ENCODE measurements at places on chromosomes 3 and 15.

DNA sequence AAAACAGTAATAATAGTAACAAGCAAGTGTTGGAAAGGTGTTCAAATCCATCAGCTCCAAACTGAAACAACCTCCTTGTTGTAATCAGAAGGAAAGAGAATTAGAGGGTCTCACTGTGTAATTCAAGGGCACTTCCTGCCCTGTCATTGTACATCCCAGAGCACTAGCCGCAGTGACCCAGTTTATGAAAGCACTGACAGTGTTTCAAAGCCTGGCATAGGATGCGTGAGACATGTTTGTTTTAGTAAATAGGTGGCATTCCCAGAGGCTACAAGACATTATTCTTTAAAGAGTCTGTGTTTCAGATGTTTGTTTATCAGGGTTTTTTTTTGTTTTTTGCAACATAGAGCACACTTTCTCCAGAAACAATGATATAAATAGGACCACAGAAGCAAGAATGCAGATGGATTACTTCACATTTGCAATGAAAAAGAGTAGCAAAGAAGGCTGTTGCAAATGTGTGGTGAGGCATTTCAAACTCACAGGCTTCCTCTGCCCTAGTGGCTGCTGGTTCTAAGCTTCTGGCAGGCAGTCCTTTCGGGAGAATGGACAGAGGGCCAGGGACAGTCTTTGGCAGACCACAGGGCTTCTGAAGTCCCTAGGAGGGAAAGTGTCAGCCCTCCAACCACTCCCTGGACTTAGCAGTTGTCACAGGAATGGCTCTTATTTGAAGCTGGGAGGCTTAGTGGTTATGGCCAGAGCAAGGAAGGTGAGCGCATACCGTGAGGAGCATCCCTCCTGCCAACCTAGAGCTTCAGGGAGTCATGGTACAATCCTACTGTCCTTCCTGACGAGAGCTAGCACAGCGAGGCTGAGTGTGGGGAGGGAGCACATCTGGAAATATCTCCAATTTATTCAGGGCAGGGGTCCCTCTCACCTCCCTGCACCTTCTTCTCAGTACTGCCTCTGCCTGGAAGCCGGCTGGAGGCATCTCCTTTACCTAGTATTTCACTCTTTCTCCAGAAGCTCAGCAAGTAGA is 31.4 kb upstream of the TIPARP start:
- DNase-seq: peak; percentile 60

DNA sequence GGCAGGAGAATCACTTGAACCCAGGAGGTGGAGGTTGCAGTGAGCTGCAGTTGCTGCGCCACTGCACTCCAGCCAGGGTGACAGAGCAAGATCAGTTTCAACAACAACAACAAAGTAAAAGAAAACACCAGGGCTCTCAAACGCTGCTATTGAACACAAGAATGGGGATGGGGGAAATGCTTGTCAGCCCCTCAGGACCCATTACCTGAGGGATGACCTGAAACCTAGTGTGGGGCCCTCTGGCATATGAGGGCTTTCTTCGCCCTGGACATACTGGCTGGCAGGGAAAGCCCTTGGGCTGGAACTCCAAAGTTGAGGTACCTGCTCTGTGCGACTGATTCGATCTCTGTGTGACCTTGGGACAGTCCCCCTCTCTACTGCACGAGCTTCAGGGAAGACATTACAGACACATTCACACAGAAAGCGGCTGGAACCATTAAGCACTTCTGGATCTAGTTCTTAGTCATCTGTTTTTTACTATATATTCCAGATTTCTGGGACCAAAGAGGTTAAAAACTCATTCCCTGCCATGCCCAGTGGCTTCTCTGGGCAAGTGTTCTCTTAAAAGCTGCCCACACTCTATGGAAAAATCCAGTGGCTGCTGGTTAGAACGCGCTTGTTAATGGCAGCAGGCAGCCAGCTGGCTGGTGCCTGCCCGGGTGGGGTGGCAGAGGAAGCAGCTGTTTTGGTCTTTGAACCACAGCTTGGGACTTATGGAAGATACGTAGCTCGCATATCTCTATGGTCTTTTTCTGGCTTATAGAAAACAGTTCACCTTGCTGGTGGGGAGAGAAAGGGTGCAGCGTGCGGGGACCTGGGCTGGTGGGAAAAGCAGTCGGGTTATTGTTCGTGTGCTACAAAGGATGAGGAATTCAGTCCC is 57.2 kb downstream of the ATP1B3 start:
- peak; percentile 41 for DNase-seq

DNA sequence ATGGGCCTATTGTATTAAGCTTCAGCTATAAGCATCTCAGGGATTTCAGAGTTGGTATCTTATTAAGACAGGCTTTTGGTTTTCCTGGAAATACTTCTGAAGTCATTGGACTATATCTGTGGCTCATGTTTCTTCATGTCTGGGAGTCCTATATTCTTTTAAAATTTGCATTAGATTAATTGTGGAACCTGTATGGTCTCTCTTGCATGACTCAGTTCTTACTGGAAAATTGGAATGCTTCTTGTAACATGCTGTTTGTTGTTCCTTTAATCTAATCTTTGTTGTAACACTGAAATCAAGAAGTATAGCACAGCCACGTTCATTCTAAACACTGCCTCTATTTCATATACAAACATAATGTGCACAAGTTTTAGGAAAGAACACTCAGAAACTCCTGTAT is 208.1 kb downstream of the RBMS3 start:
- DNase-seq: no peak

GRCh38 chr15:89335298-89336041 is 846 bp upstream of the POLG start:
- DNase-seq: no peak

DNA sequence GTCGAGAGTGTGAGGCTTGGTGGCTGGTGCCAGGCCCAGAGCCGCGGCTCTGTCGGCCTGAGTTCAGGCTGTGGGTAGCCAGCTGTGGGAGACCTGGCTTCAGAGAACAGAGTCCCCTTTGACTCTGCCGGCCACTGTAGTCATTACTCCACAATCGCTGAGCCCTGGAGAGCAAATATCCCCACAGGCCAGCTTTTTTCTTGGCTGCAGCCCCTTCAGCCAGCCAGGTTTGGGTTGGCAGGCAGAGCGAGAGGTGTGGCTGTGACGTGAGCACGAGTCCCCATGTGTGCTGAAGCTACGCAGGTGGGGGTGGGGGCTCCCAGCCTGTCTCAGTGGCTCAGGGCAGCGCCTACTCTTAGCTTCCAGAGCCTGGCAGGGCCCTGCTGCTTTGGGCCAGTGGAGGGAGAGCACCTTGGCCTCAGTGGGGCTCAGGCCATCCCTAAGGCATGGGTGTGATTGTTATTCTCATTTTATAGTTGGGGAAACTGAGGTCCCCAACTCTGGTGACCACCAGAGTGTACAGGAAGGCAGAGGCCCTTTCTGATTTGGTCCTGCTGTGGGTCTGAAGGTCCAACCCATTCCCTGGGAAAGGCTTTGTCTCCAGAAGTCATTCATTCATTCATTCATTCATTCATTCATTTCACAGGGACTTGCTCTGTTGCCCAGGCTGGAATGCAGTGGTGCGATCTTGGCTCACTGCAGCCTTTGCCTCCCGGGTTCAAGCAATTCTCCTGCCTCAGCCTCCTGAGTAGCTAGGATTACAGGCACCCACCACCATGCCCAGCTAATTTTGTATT is 45.7 kb upstream of the LCTL start:
- peak; percentile 48 for DNase-seq

GRCh38 chr3:120875989-120876388 is 32.0 kb upstream of the STXBP5L start:
- DNase-seq: no peak

DNA sequence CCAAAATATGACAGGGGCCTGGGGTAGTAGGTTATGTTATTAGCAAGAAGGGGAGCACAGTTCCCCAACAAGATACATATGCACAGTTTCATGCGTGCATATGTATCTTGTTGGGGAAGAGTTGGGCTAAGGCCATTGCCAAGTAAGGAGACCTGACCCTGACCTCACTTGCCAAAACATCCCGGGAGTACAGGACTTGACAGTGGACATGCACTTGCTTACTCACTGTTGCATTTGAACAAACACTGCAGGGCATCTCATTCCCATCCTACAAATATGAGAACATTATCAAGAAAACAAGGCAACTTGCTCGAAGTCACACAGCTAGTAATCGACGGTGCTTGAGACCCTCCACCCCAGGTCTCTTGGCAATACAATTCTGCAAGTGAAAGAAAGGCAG is 4.8 kb upstream of the CAMP start:
- DNase-seq: no peak

DNA sequence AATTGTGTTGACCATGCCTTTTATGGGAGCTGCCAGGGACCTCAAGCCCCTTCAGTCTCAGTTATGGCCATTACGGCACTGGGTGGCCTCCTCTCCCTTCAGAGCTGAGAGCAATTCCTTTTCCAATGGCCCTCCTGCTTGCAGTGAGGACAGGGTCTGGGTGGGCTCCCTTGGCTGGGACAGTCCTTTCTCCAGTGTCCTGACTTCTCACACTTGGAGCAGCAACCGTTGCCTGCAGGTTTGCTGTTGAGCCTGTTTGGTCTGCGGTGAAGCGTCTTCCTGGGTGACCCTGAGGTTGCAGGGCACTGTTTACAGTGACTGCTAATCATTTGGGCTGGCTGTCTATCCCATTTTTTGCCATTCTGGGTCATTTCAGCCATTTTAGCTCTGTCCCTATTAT is 3.5 kb upstream of the CCDC80 start:
- peak; percentile 61 for DNase-seq

DNA sequence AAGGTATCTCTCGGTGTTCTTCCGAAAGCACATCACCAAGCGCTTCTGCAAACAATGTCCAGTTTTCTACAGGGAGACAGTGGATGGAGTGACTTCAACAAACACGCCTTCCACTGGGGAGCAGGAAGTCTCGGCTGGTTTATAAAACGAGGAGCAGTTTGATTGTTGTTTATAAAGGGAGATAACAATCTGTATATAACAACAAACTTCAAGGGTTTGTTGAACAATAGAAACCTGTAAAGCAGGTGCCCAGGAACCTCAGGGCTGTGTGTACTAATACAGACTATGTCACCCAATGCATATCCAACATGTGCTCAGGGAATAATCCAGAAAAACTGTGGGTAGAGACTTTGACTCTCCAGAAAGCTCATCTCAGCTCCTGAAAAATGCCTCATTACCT is 4.6 kb downstream of the CCR2 start:
- DNase-seq: no peak

GRCh38 chr3:39211332-39212130 is 19.1 kb upstream of the XIRP1 start:
- peak; percentile 82 for DNase-seq

DNA sequence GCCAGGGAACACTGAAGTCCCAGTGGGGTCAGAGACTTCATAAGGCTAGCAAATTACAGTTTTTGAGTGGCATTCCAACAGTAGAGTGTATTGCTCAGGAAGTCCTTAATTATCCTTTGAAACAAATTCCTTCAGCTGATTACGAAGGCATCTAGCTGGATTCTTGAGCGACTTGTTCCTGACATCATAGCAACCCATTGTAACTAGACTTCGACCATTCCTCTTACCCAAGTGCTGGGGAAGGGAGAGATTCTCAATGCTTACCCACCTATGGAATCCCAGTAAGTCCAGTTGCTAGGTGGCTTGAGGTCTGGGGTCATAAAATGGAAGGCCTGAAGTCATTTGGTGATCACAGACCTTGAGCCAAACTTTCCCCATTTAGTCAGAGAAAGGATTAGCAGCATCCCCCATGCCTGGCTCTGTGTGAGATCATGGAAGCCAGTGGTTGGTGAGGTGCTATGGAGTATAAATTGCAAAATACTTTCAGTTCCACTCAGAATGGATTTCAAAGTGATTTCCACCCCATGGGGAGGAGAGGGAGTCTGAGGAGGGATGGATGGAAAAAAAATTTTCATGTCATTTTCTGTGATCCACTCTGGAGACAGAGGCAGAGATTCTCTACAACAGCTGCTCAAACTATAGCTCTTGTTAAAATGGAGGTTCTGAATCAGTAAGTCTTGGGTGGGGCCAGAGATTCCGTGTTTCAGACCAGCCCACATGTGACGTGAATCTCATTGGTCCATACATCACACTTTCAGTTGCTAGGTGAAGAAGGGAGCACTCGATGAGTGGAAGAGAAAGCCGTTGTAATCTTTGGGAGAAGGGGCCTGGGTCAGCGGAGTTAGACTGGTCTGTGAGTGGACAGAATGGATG is 45.7 kb downstream of the CD86 start:
- DNase-seq: no peak

- no peak for DNase-seq
These were observed 30.7 kb upstream of the IP6K2 start for GRCh38 chr3:48747706-48748105.

GRCh38 chr3:79947469-79947868 is 179.7 kb upstream of the ROBO1 start:
- DNase-seq: no peak

DNA sequence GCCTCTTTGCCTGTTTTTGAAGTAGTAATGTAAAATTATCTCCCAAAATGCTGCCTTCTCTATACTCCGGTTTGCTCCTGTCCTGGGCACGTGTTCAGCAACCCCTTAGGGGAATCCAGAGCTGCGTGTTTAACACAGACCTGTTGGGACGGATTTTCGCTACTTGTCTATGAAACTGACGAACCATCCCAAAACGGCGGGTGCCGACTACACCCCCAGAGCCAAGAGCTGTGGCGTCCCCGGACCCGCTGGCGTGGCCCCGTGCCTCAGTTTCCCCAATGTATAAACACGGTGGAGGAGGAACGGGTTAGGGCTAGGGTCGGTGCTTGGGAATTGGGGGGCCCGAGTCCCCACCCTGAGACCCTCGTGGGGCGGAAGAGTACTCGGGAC is 473 bp downstream of the FHIT start:
- peak; percentile 54 for DNase-seq

GRCh38 chr15:48242015-48242414 is 35.9 kb downstream of the SLC12A1 start:
- DNase-seq: no peak

DNA sequence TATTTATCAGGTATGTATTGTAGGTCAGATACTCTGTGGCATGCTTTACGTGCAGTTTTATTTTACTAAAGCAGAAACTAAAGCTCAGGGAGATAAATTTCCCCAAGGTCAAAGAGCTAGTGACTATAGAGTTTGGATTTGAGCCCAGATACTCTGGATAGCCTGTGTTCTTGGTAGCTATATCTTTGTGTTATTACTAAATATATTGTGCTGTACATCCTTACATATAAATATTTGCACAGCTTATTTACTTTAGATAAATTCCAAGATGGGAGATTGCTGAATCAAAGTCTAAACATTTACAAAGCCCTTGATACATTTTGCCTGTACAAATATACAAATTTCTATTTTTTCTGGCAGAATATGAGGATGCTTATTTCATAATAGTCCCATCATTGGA is 660.9 kb upstream of the NAALADL2 start:
- no peak for DNase-seq

DNA sequence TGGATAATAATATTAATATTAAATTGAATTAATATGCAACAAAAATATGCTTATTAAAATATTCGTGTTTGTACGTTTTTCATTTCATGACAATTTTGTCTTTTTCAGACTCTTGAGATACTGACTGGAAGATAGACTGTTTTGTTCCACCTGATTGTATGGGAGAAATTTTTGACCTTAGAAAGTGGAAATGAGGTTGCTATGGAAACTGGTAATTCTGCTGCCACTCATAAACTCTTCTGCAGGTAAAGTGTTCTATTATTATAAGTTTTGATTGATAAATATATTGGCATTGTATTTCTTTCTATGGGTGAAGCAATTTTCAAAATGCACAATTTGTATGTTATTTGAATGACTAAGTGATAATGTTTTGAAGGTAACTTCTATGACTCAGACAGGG is 55.0 kb downstream of the CNTN6 start:
- DNase-seq: no peak

GRCh38 chr3:16504242-16504641 is 9.3 kb downstream of the RFTN1 start:
- no peak for DNase-seq

GRCh38 chr15:27990521-27991515 is 108.3 kb downstream of the OCA2 start:
- no peak for DNase-seq

GRCh38 chr3:62863648-62864047 is 11.6 kb downstream of the CADPS start:
- no peak for DNase-seq

Measured in endodermal cell (in vitro differentiated cells).